Stimulated activated CD8-positive, alpha-beta memory T cell treated with anti-CD3 and anti-CD28 coated beads, Interleukin-4, amount 100 ng/mL, for 1 hour (primary cell): ENCODE measurements at places on chromosomes 7 and 10.

- no peak for DNase-seq
These were observed 637.2 kb downstream of the POM121L12 start for GRCh38 chr7:53672681-53673080.

DNA sequence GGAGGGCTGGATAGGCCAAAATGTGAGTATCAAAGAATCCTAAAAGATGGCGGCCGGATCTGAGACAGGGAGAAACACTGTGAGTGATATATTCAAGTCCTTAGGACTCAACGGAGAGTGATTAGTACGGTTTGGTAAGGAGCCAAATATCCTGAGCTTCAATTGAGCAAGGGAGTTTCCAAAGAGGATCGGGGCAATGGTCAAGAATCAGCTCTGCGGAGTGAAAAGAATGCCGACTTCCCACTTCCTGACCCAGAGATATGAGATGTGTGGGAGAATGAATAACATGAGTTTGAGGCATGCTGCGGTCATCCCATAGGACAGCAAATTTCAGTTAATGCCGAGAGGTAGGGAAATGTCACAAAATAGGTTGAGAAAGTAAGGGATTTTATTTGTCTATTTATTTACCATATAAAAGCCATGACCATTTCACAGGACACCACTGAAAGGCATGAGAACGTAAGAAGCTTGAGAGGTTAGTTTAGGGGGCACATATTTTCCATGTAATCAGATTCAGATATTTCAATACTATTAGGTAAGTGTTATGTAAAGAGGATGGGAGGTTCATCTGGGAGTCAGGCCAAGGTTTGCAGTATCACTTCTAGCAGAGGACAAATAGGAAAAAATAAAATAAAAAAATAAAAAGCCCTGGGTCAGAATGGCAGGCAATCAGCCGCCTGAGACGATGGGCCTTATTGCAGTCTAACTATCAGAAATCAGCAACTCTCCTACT, 165.6 kb downstream of the HGF start:
- no peak for DNase-seq

DNA sequence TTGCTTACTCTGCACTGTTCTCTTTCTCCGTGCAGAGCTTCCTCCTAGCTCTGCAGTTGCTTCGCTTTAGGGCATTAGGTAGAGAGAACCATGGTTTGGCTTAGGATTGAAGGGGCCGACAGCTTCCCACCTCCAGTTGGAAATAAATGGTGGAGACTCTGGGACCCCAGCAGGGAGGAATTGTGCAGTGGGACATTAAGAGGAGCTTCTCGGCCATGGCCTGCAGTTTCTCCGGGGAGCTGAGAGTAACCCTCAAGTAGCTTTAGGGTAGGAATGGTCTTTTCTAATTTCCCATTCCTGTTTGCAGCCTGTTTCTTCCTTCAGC, 1.2 kb downstream of the SUFU start:
- DNase-seq = no peak

GRCh38 chr7:6268023-6268900, 4.2 kb downstream of the CYTH3 start:
- DNase-seq = no peak

DNA sequence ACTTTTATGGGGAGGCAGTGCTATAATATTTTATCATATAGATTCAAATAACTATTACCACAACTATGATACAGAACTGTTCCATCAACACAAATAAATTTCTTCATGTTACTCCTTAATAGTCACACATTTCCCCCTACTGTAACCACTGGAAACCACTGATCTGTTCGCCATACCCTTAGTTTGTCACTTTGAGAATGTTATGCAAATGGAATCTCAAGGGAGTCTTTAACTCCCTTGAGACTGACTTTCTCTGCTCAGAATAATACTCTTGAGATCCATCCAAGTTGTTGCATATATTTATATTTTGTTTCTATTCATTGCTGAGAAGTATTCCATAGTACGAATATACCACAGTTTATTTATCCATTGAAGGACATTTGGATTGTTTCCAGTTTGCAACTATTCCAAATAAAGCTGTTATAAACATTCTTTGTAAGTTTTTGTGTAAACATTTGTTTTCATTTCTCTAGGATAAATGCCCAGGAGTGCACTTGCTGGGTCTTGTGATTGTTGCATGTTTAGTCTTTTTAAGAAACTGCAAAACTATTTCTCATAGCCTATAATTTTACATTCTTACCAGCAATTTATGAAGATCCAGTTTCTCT, 19.7 kb upstream of the PON2 start:
- no peak for DNase-seq

DNA sequence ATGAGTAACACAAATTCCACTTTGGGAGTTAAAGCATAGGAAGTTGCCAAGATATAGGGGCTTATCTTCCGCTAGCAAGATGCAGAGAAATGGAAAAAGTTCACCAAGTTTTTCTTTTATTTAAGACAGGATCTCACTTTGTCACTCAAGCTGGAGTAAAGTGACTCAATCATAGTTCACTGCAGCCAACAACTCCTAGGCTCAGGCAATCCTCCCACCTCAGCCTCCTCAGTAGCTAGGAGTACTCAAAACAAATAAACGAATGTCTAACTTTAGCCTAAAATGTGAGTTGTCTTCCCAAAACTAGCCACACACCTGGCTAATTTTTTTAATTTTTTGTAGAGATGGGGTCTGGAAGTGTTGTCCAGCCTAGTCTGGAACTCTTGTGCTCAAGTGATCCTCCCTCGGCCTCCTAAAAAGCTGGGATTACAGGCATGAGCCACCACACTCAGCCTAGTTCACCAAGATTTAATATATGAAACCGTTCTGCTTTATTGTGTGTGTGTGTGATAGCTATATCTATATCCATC, 9.9 kb downstream of the VIM start:
- DNase-seq = no peak

- DNase-seq = no peak
These were observed 14.0 kb downstream of the C10orf88 start for GRCh38 chr10:122939856-122940543.

DNA sequence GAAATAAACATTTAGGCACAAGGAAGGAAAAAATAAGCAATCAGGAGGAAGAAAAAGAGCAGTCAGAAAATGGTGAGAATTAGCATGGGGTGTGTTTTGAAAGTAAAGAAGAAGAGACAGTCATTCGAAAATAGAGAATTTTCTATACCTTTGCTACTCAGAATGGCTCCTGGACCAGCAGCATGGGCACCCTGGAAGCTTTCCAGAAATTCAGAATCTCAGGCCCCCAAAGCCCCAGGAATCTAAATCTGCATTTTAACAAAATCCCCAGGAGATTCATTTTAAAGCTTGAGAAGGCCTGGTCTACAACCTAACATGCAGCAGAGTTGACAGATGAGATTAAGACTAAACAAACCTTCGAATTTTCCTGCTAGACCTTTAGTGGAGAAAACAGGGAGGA, 131.2 kb upstream of the HDAC9 start:
- DNase-seq = no peak

DNA sequence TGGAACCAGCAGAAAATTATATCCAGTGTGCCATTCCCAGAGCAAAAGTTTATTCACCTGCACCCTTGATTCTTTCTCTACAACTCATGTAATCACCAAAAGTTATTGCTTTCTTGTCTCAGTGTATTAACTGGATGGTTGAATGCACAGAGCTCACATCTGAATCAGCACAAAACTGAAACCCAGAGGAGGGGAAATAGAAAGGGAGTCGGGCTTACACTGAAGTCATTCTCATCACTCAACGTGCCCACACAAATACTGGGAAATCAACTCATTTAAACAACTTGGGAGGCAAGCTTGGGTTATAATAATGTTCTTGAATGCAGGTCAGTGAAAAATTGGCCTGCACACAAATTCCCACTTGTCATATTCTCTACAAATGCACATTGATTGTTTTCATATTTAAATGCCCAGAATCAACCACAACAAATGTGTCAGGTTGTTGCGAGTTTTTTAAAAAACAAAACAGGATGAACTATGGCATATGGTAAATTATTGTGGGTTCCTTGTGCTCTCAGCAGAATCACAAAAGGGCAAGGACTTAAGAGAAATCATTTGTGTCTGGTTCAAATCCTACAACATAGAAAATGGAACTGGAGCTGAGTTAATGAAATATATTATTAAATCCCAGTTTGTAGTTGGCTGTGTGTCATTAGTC, 125.9 kb upstream of the NOBOX start:
- DNase-seq = no peak

DNA sequence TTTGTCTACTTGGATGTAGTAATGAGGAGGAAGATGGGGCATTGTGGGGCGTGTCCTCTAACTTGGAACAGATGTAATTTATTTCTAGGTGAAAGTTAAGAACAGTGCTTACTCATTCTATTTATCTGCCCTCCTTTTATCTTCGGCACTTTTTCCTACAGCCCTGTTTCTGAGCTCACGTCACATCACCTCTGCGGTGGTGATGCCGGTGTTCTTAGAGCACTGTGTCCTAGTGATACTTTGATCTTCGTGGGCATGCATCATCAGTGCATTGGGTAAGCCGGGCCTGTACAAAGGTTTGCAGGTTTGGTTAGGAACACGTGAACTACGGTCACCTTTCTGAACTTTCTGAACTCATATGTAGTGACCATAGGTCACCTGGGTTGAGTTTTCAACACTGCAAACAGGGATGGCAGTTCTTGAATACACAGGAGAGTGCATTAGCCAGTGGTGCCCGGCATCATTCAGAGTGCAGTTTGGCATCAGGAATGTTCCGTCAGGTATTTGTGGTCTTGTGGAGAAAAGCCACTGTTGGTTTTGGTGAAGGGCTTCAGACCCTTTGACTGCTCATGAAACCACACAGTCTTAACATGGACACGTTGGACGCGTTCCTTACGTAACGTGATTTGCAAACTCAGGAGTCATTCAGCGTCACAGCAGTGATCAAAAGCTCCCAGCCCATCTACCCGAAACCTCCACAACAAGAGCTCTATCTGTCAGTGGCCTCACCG, 5.6 kb downstream of the POR start:
- DNase-seq = no peak

- no peak for DNase-seq
These were observed 8.2 kb upstream of the VCL start for GRCh38 chr10:73989594-73990150.

DNA sequence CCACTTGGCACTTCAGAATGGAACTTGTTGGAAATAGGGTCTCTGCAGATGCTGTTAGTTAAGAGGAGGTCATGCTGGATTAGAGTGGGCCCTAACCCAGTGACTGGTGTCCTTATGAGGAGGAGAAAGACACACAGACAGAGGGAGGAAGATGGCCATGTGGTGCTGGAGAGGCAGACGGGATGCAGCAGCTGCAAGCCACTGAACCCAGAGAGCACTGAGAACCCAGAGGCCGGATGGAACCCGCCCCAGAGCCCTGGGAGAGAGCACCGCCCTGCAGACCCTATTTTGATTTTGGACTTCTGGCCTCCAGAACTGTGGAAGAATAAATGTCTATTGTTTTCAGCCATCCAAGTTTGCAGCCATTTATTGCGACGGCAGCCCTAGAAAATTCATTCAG, 58.0 kb upstream of the EBF3 start:
- DNase-seq = no peak

- DNase-seq = no peak
These were observed 10.5 kb upstream of the ENTPD1 start for GRCh38 chr10:95745501-95745900.

DNA sequence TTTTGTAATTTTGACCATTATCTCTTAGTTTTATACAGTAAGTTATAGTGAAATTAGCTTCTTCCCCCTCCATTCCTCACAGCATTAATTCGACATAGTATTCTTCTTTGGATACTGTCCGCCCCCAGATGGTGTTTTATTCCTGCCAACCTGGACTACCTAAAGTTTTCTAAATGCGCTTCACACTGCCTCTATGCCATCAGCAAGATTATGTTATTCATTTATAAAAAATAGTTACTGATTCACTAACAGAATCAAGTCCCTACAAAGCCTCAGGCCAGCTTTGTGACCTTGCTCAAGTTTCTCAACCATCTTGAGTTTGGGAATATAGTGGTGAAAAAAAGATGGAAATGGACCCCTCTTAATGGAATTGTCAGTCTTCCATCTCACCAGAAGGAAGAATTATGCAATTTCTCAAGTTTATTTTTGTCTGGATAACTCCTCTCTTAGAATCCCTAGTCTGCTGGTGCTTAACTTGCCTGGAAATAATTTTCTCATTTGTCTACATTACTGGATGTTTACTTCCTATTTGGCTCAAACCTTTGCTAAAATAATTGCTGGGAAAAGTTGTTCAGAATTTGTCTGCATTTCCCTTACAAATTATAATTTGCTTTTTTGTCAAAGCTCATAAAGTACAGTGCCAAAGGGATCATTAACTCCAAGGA, 16.7 kb upstream of the FGL2 start:
- no peak for DNase-seq

- no peak for DNase-seq
These were observed 106.4 kb upstream of the ARMC3 start for GRCh38 chr10:22821501-22821900.

GRCh38 chr7:113809581-113809980, 109.2 kb downstream of the PPP1R3A start:
- no peak for DNase-seq

- DNase-seq = no peak
These were observed 20.8 kb upstream of the PRTFDC1 start for GRCh38 chr10:24973163-24973562.

- no peak for DNase-seq
These were observed 17.1 kb downstream of the ST7 start for GRCh38 chr7:116970238-116970910.

DNA sequence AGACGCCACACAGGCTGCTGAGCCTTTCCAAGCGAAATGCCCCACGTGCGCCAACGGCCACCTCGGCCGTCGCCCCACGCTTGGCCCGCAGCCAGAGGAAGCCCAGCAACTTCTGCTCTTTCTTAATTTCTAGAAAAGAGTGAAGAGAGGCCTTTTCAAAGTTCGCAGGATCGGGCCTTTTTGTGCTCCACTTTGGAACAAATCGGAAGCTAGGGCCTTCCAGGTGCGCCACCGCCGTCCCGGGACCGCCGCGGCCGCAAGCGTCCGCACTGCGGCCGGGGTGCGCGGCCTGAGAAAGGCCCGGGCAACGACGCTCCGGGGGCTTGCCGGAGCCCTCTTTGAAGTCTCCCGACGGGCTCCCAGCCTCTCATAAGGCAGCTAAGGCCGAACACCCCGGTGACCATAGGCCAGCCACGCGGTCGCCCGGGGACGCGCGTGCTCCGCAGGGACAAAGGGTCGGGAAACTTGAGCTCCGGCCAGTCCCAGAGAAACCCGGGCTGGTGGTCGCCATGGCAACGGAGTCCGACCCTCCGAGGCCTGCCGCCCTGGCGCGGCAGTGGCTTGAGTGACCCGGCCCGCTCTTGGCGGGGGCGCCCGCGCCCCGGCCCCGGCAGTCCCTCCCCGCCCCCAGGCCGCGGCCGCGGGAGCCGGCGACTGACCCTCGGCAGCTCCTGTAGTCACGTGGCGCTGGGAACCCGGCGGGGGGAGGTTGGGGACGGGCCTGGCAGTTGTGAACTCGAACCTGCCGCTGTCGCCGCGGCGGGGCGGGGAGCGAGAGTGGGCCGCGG, at the start of gene REPIN1:
Gene REPIN1, plus strand, starts transcription at position 727 of the 788 bp plus-strand sequence. CDS start 890 bp downstream, outside the sequence.
- peak; percentile 63 for DNase-seq
